ENCODE measurements at places on chromosomes 2 and 18.

DNA sequence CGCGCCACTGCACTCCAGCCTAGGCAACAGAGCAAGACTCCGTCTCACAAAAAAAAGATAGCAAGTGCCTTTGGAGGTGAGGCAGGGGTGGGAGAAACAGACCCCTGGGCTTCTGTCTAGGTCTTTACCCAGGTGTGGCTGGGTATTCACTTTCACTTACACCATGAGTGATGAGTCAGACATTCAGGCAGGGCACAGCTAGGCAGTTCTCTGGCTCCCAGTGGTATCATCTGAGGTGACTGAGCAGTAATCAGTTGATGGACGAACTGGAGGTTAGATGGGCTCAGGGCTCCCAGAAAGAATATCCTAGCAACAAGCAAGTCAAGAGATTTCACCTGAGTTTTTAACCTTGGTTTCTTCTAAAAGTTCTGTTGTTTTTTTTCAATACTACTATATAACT, 107.0 kb upstream of the RAB6C start:
- no peak for DNase-seq
- no peaks in the 10 kb centered on the region for H3K36me3 ChIP-seq
- no peak overlapping the region for H3K4me3 ChIP-seq
- H3K27ac ChIP-seq: no peak overlapping the region

- H3K36me3 ChIP-seq: no peaks in the 10 kb centered on the region
- H3K27ac ChIP-seq: no peak overlapping the region
- no peak for DNase-seq
Measured at GRCh38 chr18:64807560-64807959, 658.7 kb upstream of the LINC00305 start.

GRCh38 chr18:8586941-8587340, 22.3 kb upstream of the RAB12 start:
- DNase-seq: no peak
- H3K36me3 ChIP-seq: no peaks in the 10 kb centered on the region
- H3K27ac ChIP-seq: no peak overlapping the region
- H3K4me3 ChIP-seq: no peak overlapping the region
- no peaks in the 10 kb centered on the region for H3K27me3 ChIP-seq
- no peaks in the 10 kb centered on the region for H3K4me1 ChIP-seq

DNA sequence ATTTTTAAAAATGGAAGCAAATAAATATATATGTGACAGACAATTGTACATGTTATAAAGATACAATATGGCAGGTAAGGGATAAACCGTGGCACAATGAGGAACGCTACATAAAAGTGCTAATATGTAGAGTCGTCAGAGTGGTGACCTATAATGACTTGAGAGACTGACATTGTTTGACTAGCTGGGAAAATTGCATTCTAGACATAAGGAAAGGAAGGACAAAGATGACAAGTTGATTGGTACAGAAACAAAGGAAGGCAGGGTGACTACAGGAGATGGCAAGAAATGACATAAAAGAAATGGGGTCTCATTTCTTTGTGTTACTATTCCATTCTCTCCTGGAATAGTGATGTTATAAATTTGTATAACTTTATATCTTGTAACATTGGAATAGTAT, 420.4 kb downstream of the DSC3 start:
- H3K27ac ChIP-seq: no peak overlapping the region
- H3K27me3 ChIP-seq: no peaks in the 10 kb centered on the region
- no peak overlapping the region for H3K4me3 ChIP-seq
- no peaks in the 10 kb centered on the region for H3K36me3 ChIP-seq

- no peaks in the 10 kb centered on the region for H3K4me1 ChIP-seq
- no peak for DNase-seq
- no peak overlapping the region for H3K27ac ChIP-seq
- H3K27me3 ChIP-seq: no peaks in the 10 kb centered on the region
- no peaks in the 10 kb centered on the region for H3K36me3 ChIP-seq
Measured at GRCh38 chr2:180505203-180505602, 475.2 kb upstream of the UBE2E3 start.

DNA sequence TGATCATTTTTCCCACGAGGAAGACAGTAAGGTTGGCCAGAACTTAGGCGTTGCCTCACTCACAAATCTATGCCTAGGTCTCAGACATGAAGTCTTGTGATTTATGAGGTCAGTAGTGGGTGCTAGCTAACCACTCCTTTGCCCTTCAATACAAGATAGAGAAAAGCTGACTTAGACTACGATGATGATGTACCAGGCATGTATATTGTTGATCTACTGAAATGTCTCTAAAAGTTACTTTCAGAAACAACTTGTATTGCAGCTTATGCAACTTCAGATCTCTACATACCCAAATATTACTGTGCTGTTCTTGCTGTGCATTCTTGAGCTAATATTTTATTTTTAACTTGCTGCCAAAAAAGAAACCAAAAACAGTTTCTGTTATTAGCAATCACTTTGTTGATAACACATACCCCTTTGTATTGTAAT, 30.6 kb downstream of the MAPRE2 start:
- DNase-seq: no peak
- no peaks in the 10 kb centered on the region for H3K27me3 ChIP-seq
- H3K36me3 ChIP-seq: no peaks in the 10 kb centered on the region

DNA sequence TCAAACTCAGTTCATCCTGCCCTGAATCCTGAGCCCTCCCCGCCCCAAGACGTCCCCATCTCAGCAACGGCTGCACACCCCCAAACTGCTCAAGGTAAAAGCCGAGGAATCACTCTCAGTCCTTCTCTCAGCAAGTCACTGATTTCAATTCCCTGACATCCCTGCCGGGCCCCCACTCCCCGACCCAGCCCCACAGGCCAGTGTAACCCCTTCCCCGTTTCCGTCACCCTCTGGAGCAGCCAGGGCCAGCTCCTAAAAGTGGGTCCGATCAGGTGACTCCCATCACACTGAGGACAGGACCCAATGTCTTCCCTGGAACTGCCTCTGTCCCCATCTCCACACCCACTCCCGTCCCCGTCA, 20.5 kb downstream of the SNORC start:
- H3K4me1 ChIP-seq: no peaks in the 10 kb centered on the region
- H3K27ac ChIP-seq: peak overlapping the region; percentile 16
- H3K4me3 ChIP-seq: no peak overlapping the region
- H3K36me3 ChIP-seq: no peaks in the 10 kb centered on the region

GRCh38 chr2:112156152-112156986, 18.2 kb downstream of the FBLN7 start:
- DNase-seq: no peak
- no peak overlapping the region for H3K27ac ChIP-seq
- no peaks in the 10 kb centered on the region for H3K36me3 ChIP-seq
- H3K4me1 ChIP-seq: no peaks in the 10 kb centered on the region
- no peak overlapping the region for H3K4me3 ChIP-seq

DNA sequence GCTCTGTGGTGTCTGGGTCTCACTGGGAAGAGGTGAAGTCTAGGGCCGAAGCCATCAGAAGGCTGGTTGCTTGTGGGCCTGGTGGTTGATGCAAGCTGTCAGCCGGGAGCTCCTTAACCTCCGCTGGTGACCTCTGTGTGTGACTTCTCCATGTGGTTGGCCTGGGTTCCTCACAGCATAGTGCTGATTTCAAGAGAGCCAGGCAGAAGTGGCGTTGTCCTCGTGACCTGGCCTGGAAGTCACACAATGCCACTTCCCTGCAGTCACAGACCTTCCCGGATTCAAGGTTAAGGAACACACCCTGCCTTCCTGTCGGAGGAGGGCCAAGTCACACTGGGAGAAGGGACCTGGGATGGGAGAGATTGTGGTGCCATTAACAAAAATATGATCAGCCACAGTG, 303.7 kb upstream of the HS6ST1 start:
- no peaks in the 10 kb centered on the region for H3K4me1 ChIP-seq
- peak; percentile 14 for DNase-seq
- H3K36me3 ChIP-seq: no peaks in the 10 kb centered on the region
- H3K27ac ChIP-seq: no peak overlapping the region

GRCh38 chr2:154568413-154568812, 130.1 kb upstream of the KCNJ3 start:
- no peak overlapping the region for H3K4me3 ChIP-seq
- no peak for DNase-seq
- no peaks in the 10 kb centered on the region for H3K36me3 ChIP-seq
- H3K27me3 ChIP-seq: no peaks in the 10 kb centered on the region
- H3K27ac ChIP-seq: no peak overlapping the region

All from Caco-2 (cell line).